Hematopoietic multipotent progenitor cell treated with erythropoietin and hydrocortisone succinate and interleukin-3 and kit ligand, for 8 days (in vitro differentiated cells): ENCODE measurements at places on chromosomes 1 and 21.

GRCh38 chr1:89762386-89762778 lies 58.5 kb upstream of the LRRC8D start:
- DNase-seq = peak; percentile 8

DNA sequence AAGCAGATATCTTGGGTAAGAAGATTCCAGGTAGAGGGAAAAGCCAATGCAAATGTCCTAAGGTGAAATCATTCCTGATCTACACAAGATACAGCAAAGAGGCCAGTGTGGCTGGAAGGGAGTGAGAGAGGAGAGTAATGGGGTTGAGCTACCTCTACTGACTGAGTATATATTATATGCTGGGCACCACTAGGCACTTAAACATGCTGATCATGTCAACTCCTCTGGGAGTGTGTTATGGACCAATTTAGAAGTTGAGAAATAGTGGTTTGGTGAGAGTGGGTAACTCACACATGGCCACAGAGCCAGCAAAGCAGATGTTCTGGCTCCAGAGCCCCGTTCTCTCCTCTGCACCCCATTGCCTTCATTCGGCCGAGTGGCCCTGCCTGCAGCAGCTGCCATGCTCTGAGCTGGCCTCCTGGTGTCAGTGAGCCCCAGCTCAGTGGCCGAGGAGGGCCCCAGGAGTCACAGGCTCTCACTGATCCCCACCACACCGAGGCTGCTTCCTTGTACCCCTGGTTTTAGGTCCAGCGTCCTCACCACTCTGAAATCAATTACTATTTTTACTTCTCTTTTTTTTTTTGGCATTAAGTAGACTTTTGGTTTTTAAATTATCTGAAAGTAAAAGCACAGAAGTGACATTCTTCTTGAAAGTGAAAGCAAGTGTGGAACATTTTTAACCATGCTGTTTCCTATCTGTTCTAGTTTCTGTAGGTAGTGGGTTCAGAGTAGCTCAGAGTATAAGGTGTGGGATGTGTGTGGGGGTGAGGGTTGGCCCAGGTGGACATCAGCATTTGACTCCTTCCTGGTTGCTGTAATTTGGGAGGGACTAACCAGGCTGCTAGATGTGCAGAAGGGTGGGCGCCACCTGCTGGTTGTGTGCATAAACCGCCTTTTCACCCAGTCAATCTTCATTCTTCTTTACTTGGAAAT lies 45.8 kb upstream of the CRNN start:
- DNase-seq = peak; percentile 80

DNA sequence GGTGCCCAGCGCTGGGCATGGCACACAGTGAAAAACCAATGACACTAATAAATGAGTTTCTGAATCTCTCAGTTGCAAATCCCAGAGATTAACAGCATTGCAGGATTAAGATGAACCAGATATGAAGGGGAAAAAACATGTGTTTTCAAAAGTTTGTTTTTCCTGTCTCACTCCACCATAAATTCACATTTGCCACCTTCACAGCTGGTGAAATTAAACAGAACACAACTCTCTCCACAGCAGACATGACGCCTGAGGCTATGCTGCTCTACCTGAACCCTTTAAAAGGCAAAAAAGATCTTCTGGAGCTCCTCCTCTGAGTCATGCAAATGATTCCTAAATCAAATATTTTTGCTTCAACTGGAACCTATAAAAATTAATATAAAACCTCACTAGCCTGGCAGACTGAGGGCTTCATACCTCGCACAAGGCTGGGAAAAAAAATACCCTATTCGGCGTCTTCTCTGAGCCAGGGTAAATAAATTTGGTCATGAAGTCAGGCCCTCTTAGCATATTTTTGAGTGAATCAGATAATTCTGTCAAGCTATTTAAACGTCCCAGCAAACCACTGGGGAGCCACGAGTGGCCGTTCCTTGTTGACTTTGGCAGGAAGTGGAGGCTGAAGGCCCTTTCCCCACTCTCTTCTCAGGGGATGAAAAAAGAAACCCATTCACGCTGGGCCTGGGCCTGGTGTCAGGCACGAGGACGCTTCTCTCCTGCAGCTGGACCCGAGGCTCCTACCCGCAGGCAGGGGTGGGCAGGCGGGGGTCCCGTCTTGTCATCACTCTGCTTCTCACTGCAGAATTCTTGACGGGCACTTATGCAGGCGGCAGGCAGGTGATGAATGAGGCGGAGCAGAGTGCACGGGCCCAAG lies 53.0 kb downstream of the DMRTB1 start:
- DNase-seq = no peak

GRCh38 chr1:170305777-170306512 lies 160.2 kb downstream of the NTMT2 start:
- no peak for DNase-seq

DNA sequence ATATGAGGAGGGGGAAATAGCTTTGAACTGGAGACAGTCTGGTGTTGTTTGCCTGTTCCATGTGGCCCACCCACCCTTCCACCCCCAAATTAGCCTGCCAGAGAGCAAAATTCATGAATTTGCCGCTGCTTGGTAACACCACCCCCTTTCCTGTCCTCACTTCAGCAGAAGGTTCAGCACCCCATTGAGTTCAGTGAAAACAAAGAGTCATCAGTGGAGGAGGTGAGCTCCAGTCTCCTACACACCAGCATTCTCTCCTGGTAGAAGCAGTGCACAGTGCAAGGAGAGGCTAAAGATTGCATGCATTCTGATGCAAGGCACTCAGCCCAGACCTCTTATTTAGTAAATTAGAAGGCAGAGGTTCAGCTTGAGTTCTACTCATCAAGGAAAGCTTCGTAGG lies 99.7 kb upstream of the DYNLT5 start:
- DNase-seq = no peak

- DNase-seq = no peak
These were observed 54.1 kb downstream of the TOMM20 start for GRCh38 chr1:235074523-235075047.

DNA sequence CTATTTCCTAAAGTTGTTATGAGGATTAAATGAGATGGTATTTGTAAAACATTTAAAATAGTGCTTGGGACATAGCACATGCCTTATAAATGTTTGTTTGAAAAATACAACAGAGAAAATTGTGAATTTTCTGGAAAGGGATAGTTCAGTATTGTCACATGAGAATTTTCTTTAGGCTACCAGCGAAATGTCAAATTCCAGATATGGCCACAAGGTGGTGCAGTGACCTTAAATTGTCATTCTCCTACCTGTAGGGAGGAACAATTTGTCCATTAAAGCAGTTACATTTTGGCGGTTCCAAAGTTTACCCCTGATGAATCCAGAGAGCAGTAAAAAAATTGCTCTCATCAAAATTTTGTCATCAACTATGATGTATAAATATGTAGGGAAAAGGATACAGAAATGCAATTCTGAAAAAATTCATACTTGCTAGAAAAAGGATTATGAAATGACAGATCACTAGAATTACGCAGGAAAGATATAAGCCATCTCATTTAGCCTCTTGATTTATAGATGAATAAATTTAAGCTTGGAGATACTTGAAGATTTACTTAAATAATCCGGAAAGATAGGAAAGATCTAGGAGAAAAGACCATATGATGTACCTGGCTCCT lies 50.2 kb upstream of the TSHB start:
- DNase-seq = peak; percentile 79

DNA sequence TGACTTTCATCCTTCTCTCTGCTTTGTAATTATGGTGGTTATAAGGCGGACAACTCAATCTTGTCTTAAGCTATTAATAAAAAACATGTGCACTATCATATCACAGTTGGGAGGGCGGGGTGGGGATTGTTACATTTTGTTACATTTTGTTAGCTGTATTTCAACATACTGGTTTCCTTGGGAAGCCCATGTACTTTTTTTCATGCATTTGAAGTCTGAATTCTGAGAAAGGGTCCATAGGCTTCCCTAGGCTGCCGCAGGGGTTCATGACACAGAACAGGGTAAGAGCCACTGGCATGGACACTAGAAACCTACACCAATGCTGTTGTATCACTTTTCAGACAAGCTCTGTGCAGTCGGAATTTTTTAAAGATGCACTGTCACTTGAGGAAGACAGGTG lies 178.8 kb downstream of the ETS2 start:
- no peak for DNase-seq

DNA sequence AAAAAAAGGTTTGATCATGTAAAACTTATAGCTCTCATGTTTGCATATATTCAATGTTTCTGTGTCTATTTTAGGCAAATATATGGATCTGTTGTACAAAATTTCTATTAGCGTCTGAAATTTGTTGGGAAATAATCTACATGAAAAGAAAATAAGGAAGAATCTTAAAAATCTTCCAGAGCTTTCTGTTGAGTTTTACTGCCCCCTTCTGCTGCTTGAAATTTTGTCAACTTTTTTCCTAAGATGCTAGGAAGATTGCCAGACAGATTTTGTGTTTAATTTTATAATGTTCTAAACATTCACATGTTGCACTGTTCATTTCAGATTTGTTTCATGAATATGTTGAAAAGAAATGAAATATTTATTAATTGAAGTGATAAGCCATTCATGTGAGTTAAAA lies 2.5 kb upstream of the PTGS2 start:
- peak; percentile 16 for DNase-seq

DNA sequence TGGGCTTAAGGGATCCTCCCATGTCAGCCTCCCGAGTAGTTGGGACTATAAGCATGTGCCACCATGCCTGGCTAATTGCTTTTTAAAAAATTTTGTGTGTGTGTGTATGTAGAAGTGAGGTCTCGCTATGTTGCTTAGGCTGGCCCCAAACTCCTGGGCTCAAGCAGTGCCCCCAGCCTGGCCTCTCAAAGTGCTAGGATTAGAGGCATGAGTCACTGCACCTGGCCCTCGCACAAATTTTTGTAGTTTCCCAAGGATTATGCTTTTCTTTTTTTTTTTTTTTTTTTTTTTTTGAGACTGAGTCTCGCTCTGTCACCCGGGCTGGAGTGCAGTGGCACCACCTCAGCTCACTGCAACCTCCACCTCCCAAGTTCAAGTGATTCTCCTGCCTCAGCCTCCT lies 144.4 kb upstream of the HNRNPU start:
- DNase-seq = no peak

- no peak for DNase-seq
These were observed 10.7 kb downstream of the ZNF648 start for GRCh38 chr1:182050481-182051448.

- DNase-seq = no peak
These were observed 155.1 kb downstream of the VPS13D start for GRCh38 chr1:12384836-12385456.

- peak; percentile 45 for DNase-seq
These were observed 191.3 kb upstream of the HP1BP3 start for GRCh38 chr1:20978413-20978812.

DNA sequence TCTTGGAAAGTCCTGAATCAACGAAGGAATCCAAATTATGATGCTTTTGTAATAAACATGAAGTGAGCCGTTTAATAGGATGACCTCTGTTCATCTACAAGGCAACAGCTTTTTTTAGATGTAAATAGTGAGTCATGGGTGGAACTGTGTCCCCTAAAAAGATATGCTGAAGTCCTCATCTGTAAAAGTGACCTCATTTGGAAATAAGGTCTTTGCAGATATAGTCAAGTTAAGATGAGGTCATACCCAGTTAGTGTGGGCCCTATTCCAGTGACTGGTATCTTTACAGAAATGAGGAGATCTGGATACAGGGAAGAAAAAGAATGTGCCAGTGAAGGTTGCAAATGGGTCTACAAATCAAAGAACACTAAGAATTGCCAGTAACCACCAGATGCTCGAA lies 1287.3 kb upstream of the ADGRL4 start:
- no peak for DNase-seq

DNA sequence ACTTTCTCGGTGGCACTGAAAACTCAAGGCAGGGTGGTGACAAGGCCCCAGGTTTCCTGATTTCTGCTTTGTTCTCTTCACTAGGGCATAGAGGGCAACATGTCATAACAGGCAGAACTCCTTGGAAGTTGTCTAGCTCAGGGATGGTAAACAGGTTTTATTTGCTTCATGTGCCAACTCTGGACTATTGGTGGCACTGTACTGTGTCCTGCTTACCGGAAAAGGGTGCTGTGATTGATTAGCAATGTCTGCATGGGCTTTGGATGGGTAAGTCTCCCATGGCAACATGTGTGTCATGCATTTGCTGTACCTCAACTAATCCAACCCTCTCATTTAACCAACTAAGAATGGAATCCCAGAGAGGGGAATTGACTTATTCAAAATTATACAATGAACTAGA lies 70.7 kb upstream of the USP24 start:
- DNase-seq = no peak

DNA sequence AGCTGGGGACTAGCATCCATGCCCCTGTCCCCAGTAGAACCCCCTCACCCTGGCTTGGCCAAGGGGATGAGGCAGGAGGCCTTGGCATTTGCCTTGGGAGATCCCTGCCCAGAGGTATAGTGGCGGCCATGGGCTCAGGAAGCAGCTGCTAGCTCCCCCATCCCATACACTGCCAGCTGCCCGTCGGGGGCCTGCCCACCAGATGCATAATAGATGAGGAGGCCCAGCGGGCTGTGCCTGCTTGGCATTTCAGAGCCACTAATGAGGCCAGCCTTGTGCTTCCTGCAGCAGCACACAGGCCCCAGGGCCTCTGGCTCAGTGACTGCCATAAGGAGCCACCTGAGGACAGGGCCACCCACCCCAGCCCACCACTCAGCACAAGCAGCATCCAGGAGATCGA lies 23.6 kb downstream of the RAP1GAP start:
- no peak for DNase-seq

GRCh38 chr1:204868340-204868700 lies 2.3 kb upstream of the NFASC start:
- DNase-seq = no peak

DNA sequence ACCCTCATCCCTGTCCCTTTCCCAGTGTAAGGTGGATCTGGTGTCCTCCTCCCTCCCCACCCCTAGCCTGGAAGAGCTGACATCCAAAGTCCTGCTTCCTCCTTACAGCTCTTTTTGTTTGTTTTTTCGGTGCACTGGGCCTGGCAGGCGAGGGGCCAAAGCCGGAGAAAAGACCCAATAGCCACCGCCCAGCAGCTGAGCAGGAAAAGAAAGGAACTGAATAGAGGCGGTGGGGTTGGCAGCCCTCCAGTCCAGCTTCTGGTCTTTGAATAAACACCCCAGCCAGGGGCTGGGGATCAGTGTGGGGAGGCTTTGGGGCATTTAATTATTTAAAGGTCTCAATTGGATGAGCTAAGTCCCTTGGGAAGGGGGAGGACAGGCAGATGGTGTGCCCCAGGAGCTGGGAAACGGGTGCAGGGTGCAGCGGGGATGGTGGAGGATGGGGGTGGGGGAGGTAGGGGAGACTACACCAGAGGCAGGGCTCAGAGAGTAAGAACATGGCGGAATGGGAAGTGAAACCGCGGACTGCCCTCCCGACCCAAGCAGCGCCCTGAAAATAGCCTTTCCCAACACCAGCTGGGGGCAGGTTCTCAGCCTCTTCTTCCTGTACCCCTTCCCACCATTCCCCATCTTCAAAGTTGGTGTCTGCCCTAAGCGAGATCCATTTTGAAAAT lies 20.2 kb downstream of the BTG2 start:
- DNase-seq = no peak

DNA sequence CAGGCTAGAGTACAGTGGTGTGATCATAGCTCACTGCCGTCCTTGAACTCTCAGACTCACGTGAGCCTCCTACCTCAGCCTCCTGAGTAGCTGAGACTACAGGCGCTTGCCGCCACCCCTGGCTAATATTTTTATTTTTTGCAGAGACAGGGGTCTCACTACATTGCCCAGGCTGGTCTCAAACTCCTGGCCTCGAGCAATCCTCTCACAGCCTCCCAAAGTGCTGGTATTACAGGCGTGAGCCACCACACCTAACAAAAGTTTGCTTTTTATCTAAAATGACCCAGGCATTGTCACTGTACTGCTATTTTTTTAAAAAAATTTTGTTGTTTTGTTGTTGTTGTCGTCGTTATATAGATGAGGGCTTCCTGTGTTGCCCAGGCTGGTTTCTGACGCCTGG lies 46.4 kb downstream of the CAPN2 start:
- DNase-seq = no peak
